ENCODE measurements at places on chromosomes 7 and 10.

DNA sequence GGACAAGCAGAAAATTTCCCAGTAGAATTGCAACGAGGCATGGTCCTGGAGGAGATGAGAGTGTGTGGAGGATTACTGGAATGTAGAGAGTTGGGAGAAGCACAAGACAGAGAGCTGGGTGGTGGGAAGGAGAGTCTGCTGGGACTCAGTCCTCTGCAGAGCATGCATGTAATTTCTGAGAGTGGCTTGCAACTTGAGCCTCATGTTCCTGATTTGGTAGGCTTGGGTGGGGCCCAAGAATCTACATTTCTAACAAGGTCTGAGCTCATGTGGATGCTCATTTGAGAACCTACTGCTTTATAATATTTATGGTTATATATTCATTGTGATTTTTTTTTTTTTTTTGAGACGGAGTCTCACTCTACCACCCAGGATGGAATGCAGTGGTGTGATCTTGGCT, 317.9 kb upstream of the COBL start:
- DNase-seq = no peak

DNA sequence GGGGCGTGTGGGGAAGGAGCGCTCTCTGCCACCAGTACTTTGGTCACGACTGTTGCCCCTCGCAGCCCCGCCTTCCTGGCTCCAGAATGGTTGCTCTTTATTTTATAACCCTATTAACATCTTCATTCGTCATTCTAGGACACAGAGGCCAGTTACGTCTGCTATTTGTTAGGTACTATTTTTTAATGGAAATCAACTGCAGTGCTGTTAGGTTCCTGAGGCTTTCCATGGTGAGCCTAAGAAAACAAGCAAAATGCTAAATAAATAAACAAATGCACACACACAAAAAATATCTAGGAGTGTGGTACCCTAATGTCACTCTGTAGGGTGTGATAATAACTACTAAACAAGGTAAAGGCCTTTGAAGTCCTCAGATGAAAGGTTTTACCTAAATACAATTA, 71.1 kb downstream of the SLC37A3 start:
- no peak for DNase-seq

DNA sequence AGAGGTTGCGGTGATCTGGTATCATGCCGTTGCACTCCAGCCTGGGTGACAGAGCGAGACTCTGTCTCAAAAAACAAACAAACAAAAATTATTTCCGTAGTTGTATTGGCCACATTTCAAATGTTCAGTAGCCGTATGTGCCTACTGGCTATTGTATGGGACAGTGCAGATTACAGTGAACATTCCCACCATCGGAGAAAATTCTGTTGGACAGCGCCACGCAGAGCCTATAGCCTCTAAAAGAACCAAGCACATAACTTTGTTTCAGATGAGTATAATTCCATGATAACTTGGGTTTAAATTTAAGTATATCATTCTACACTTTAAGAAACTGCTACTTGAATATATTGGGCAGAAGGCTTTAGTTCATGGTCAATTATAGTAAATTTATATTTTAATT, 5.4 kb downstream of the TMEM178B start:
- no peak for DNase-seq

DNA sequence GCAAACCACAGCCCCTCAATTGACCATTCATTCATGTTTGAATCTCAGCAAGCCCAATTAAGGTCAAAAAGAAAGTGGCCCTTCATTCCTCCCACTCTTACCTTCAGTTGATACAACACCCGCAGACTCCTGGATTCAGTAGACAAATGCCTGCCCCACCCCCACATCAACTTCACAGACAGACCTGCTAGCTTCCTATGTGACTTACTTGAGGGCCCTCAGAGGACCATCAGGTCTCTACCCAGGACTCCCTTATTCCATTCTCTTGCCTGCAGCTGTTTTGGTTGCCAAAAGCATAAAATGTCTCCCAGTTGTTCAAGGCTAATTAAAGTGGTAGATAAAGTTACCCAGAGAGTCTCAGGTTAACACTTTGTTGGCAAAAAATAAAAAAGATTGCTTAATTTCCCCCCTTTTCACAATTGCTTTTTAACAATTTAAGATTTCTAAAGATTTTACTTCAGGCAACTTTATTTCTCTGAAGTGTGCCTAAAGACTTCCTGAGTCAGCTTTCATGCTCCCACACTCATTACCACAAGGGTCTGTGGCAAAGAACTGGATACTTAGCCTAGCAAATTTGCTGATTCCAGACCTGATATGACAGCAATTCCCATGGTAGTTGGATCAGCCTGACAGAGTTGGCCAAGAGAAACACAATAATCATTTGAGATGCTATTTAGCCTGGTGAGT, 3.3 kb upstream of the MTERF1 start:
- no peak for DNase-seq

DNA sequence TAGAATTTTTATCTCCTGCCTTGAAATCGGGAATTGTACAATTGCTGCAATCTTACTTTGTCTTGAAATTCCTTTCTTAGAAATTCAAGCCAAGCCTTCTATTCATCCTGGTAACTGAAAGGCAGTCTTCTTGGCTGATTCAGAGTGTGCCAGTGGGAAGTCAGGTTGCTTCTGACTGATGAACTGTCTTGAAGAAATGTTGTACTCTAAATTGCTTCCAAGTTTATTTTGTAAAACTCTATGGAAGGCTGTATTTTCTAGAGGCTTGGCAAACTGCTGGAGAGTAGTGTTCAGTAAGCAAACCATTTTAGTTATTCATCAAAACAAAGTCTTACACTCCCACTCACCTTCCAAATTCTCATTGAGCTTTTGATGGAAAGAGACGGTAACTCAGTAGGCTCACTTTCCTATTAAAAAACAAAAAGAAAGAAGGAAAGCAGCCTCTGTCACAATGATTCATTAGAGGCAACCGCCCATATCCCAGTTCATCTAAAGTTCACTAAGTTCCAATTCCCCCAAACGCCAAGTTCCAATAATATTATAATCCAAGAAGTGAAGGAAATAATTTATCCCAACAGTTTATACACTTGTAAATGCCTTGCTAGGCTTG, 187.9 kb upstream of the MALRD1 start:
- no peak for DNase-seq

- no peak for DNase-seq
Observed at GRCh38 chr10:30555465-30555864, 74.1 kb downstream of the LYZL2 start.

- DNase-seq = no peak
Observed at GRCh38 chr10:35327790-35328403, 8.4 kb upstream of the CCNY start.

GRCh38 chr10:34024693-34025425, 690.4 kb upstream of the NRP1 start:
- DNase-seq = no peak

DNA sequence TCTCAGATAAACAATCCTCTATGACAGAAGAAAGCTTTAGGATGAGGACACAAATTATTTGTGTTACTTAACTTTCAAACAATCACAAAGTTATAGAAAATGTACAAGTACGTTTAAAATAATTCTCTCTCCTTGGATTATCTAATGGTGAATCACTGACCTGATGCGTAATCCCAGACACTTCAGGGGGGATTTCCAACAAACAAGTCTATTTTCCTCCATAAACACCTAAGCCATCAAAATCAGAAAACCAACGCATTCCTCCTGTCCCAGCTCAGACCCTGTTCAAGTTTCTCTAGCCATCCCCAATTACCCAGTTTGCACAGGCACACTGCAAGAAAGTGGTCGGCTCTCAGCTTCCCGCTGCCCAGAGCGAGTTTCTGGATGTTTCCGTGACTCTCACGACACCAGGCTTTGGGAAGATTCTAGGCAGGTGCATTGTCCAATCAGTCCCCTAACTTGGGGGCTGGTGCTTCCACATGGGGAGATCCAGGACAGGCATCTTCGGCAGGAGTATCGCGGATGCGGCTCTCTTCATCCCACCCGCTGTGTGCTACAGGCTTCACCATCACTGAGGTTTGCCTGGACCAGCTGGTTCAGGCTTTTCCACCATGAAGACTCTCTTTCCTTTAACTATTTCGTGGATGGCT, 200.0 kb downstream of the ZMYND11 start:
- DNase-seq = no peak

DNA sequence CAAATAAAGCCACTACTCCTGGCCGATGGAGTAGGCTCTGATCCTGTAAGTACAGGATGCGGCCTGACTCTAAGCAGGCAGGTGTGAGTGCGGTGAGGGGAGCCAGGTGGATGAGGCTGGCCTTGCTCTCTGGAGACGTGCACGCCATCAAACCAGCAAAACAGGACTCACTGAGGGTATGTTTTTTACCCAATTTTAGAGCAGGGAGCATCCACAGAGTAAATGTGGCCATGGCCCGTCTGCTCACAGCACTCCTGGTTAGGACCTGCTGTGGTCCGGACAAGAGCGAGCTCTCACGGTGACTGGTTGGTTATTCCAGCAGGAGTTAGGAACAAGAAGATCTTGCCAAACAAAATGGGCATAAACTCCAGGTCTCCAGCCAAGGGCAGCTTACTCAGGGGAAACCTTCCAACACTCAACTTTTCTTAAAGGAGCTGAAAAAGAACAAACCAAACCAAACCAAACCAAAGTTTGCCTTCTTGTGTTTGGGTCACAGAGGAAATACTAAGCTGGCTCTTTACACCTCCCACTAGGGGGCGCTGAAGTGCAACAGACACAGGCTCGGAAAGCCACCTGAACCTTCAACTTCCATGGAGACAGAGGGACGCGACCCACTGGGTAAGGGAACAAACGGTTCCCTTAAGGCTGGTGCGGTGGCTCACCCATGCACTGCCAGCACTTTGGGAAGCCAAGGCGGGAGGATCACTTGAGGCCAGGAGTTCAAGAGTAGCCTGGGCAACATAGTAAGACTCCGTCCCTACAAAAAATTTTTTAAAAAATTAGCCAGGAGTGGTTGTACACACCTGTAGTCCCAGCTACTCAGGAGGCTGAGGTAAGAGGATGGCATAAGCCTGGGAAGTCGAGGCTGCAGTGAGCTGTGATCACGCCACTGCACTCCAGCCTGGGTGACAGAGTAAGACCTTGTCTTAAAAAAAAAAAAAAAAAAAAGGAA, 122.4 kb downstream of the CLEC2L start:
- DNase-seq = peak; percentile 21

DNA sequence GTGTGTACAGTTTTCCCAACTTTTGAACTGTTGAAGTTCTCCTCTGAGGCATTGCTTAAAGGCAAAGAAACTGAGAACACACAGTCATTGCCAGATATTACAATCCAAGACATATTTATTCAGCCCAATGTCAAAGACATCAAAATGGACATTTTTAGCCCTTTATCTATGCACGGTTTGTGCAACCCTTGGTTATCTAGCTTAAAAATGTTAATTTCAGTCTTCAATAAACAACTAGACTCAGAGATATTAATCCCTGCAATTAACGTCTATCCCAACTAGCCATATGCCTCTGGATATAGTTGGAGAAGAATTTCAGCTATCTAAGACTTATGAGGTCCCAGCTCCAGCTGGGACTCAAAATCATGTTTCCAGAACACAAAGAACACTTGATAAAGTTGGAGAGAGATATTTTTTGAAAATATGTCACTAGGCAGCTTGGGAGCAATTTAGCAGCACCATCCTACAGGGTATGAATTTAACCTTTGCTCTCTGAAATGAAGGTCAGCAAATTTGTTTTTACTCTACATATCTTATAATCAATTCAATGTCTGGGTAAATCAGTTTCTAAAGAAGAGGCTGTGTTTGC, 357.0 kb downstream of the RNLS start:
- DNase-seq = no peak

GRCh38 chr10:21687266-21688008, 153.4 kb downstream of the MLLT10 start:
- no peak for DNase-seq

DNA sequence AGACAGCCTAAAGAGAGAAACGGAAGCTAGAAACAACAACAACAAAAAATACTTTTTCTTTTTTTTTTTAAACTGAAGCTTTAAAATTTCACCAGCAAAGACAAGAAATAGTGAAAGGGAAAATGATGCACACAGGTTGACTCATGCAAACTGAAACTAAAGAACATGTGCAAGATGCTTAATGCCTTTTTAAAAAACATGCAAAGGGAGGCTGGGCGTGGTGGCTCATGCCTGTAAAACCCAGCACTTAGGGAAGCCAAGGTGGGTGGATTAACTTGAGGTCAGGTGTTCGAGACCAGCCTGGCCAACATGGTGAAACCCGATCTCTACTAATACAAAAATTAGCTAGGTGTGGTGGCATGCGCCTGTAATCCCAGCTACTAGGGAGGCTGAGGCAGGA, 15.1 kb upstream of the CUBN start:
- DNase-seq = no peak

DNA sequence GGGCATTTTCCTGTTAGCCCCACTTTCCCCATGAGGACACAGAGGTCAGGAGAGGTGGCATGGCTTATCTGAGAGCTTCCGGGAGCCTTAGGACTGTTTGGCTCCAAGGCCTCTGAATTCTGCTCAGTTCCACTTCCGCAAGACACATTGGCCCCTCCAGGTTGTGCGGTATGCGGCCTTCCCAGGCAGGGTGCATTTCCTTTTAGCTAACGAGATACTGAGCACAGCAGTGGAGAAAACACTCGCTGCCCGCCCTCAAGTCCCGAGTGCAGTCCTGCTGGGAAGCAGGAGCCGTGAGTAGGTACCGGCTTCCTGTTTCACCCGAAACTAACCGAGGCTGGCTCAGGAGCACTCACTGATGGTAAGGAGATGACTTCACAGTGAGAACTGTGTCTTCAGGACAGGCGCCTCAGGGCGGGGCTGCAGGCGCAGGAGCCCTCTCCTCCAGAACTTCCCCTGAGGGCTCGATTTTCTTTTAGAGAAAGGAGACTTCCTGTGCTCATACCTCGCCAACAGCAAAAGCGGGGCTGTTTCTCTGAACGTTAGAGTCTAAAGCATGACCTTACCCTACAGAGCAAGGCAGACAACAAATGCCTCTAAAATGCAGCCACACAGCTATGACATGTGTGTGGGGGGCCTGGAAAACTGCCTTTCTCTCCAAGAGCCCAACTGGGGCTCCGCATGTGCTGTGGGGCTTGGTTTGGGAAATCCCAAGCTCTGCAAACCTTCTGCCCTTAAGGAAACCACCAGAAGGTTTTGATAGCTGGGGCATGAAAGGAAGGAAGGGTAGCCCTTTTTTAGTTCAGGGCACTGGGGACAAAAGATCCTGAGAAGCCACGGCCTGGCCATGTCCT, 25.9 kb downstream of the RGS10 start:
- no peak for DNase-seq

DNA sequence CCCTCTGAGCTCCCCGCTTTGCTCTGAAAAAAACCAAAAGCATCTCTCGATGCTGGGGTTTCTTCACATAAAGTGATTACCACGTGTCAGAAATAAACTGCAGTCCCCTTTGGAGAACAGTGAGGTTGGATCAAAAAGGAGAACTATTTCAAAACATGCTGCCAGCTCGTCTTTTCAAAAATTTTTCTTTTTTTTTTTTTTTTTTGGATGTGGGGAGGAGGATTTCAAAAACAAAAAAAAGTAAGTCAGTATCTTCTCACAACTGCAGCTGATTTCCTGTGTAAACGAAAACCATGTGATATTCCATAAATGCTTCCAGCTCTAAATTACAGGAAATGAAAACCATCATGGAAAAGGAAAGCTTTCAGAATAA, 155.0 kb upstream of the LYZL2 start:
- no peak for DNase-seq

DNA sequence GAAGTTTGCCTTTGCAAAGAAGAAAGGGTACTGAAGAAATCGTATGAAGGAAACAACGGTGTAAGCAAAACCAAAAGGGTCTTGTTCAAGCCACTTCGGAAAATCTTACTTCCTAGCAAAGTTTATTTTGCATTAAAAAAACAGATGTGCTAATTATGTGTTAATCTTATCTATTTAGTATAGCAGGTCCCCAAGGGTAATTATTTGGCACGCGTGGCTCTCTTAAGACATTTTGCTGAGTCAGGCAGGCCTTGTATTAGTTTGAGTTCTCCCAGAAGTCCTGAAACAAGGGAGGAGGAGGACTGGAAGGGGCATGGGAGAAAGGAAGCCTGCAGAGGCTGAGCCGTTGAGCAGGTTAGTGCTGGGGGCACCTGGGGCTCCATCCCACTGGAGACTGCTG, 44.9 kb downstream of the TMEM178B start:
- DNase-seq = no peak
